ENCODE measurements at places on chromosomes 4 and X.

DNA sequence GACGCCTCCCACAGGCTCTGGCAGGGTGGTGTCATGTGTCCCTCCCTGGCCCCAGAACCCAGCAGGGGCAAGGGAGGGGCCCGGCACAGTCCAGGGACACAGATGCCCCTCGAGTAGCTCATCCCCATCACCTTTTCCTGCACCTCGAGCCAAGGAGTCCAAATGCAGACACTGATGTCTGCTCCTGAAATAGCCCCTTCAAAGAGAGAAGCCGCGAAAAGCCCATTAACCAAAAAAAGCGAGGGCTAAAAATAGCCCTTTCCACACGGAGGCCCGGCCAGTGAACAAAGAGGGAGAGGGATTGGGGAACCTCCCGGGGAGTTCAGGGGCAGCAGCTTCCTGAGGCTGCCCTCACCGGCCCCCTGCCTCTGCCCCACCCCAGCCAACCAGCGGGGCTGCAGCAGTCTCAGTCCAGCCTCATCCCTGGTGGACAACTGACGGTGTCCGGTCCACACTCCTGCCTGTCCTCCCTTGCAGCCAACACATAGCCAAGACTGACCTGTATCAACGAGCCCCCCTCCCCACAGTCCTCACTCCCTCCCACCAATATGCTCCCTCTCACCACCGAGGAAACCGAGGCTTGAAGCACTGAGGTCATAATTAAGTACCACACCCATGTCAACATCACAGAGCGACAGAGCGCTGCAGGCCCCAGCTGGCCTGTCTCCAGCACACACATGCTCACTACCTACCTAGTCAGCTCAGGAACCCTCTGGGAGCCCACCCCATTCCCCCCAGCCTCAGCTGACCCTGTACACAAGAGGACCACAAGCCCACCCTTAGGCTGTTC, 23.9 kb downstream of the WDR1 start:
- no peak for DNase-seq

DNA sequence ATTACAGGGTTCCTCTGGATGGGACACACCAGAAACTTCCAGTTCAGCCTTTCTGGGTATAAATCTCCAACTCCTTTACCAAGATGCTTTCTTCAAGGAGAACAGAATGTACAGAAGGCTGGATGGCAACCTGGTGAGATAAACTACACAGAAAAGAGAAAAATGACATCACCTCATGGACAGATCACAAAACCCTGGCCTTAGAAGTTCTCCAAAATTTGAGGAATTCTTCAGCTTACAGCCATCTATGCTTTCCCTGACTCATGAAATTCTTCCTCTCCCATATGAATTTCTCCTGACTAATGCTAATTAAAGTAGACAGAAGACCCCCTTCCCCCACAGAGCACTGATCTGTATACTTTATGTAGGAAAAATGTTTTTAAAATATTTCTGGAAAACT, 345.4 kb downstream of the STIM2 start:
- no peak for DNase-seq

GRCh38 chrX:1661048-1661921, 46.4 kb downstream of the ASMT start:
- no peak for DNase-seq

DNA sequence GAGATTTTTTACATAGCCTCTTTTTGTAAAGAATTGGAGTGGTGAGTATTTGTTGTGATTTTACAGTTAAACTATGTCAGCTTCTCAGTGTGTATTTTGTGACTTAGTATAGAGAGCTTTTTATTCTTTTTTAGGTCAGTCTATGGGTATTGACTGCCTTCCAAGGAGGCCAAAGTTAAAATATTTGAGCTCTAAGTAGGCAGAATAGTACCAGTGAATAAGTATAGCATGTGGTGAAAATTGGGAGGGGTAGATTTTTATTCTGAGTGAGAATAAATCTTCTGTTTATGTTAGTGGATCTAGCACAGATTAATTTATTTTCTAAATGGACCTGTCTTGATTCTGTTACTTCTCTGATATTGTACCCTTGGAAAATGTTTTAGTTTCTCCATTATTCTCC, 37.5 kb downstream of the HERC3 start:
- no peak for DNase-seq

DNA sequence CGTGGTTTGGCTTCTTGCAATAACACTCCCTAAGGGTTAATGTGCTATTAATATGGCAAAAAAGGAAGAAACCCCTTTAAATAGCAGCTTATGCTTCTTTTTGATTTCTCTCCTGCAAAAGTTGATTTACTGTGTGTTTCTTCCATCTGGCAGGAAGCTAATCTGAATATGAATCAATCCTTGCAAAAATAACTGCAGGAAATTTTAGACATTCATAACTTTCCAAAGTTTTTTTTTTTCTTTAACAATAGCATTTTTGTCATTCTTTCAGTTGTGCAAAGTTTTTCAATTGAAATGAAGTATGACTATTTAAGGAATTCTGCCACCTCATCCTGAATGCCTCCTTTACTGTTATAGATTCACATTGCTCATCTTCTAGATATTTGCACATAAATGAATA, 115.6 kb downstream of the SPANXA1 start:
- no peak for DNase-seq

Data from NCI-H510A (cell line).